ENCODE measurements at places on chromosomes 11 and 22. TPM values are rescaled to one million over a fixed set of nuclear protein-coding genes. Genes with fewer than 3 reads are reported as not detected.

DNA sequence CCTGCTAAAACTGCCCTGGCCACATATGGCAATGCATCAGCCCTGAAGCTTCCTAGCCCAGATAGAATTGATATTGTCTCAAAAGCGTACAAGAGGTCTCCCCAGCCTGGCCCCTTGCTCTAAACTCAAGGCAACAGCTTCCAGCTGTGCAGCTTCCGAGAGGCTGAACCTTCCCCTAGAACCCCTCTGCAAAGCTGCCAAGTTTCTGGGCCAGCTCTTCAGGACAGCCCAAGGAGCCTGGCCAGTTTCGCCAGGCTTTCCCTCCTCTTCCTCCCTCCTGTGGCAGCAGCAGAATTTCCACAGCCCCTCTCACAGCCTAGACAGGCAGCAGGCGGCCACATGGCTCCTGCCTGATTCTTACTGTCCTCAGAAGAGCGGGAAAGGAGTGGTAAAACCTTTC lies 34.5 kb downstream of the NUMA1 start:
- DNase-seq: no peak

- no peak for DNase-seq
These were observed 804 bp downstream of the APIP start for GRCh38 chr11:34915136-34916014.

DNA sequence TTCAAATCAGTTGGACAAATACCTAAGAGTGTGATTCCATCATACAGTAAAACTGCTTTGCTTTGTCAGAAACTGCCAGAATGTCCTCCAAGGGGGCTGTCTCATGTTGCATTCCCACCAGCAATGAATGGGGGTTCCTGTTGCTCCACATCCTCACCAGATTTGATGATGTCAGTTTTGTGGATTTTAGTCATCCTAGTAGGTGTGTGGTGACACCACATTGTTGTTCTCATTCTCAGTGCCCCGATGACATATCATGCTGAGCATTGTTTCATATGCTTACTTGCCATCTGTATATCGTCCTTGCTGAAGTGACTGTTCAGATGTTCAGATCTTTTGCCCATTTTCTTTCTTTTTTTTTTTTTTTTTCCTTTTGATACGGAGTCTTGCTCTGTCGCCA lies 37.0 kb downstream of the CDPF1 start:
- no peak for DNase-seq

- no peak for DNase-seq
These were observed 2.2 kb downstream of the PIDD1 start for GRCh38 chr11:802693-803466.

- DNase-seq: no peak
These were observed 7.4 kb downstream of the MIF start for GRCh38 chr22:23901600-23901999.

DNA sequence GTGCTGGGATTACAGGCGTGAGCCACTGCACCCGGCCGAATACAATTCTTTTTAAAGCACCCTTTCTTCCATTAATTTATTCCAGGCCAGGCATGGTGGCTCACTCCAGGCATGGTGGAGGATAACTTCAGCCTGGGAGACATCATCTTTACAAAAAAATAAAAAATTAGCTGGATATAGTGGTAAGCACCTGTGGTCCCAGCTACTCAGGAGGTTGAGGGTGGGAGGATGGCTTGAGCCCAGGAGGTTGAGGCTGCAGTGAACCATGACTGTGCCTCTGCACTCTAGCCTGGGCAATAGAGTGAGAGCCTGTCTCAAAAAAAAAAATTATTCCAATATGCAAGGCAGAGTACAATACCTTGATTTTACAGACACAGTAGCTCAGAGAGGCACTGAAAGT lies 11.4 kb downstream of the TAGLN start:
- DNase-seq: peak; percentile 5

GRCh38 chr22:45228401-45228754 lies 12.3 kb downstream of the KIAA0930 start:
- DNase-seq: no peak

DNA sequence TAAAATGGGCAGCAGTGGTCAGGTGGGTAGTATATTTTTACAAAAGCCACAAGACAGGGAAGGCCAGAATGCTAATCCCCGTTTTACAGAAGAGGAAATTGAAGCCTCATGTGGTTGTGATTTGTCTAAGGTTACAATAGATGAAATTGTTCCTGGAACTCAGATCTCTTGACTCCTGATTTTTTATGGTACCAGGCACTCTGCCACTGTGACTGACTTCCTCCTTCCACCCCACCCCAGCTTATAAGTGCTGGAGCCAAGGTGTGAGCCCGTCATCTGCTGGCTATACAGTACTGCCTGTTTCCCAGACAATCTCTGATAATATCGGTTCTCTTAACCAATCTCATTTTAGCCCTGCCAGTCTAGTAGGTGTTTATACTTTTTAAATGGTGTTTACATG lies 1.9 kb downstream of the SLC5A1 start:
- DNase-seq: no peak

DNA sequence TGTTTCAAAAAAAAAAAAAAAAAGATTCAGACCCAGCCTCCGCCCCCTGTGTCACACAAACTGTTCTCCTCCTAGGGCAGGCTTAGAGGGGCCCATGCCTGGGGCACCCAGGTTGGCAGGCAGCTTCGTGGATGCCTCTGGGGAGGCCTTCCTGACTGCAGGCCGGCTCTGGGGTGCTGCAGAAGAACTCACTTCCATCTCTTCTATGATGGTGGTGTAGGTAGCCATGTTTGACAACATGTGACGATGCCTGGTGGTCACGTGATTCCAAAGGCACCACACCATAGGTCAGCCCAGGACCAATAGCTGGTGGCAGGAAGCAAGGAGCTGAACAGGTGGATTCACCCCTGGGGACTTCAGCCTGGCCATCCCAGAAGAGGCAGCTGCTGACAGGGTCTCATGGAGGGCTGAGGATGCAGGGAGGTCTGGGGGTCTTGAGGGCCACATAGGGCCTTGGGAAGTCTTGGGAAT lies 24.1 kb upstream of the CELSR1 start:
- no peak for DNase-seq

The HORMAD2 gene
- not detected for total RNA-seq

The OR8D1 gene
- not detected for total RNA-seq

The FREY1 gene
- 0.52 TPM for total RNA-seq

The MYOD1 gene
- total RNA-seq: not detected

The UCP2 gene
- 28.6 TPM for total RNA-seq

The SCGB2A2 gene
- total RNA-seq: not detected

The TSGA10IP gene
- not detected for total RNA-seq
